Thoracic aorta endothelial cell (primary cell): ENCODE measurements at places on chromosomes 12 and 14. TPM values are rescaled to one million over a fixed set of nuclear protein-coding genes. Genes with fewer than 3 reads are reported as not detected.

Gene CLEC4C
- total RNA-seq = not detected in 2 replicates

Gene LRTM2
- total RNA-seq = not detected in 2 replicates

Gene SVOP
- total RNA-seq = not detected in 2 replicates

Gene KITLG
- total RNA-seq = 26.2 and 48.5 TPM in 2 replicates

Gene NOVA1
- total RNA-seq = 6.2 and 8.8 TPM in 2 replicates

Gene KERA
- total RNA-seq = not detected in 2 replicates

Gene BCL7A
- total RNA-seq = 7.0 and 10.6 TPM in 2 replicates

Gene CMTM5
- not detected in 2 replicates for total RNA-seq

Gene OR2AP1
- not detected in 2 replicates for total RNA-seq

Gene TSHR
- total RNA-seq = not detected in 2 replicates

Gene DEPDC4
- 0.22 and 0.40 TPM in 2 replicates for total RNA-seq

Gene ART4
- 7.0 and 28.2 TPM in 2 replicates for total RNA-seq

Gene SMIM41
- total RNA-seq = 0.13 TPM in 1 of 2 replicates, not detected in the other

Gene KDM2B
- total RNA-seq = 41.3 and 44.3 TPM in 2 replicates

Gene KRT1
- total RNA-seq = not detected in 2 replicates

Gene GATC
- total RNA-seq = 30.3 and 36.2 TPM in 2 replicates

Gene ACACB
- total RNA-seq = 2.0 and 5.4 TPM in 2 replicates

Gene SIX6
- not detected in 2 replicates for total RNA-seq

Gene C14orf180
- not detected in 2 replicates for total RNA-seq

Gene HCAR1
- not detected in 2 replicates for total RNA-seq

Gene DHRS2
- total RNA-seq = 0.27 and 1.5 TPM in 2 replicates

Gene KCNC2
- total RNA-seq = not detected in 2 replicates

Gene RND1
- total RNA-seq = 0.57 and 1.5 TPM in 2 replicates

Gene KCNA1
- total RNA-seq = not detected in 2 replicates

Gene SDR9C7
- total RNA-seq = not detected in 2 replicates

Gene TAS2R30
- 14.9 and 15.2 TPM in 2 replicates for total RNA-seq

Gene HECTD4
- total RNA-seq = 35.9 and 38.0 TPM in 2 replicates

Gene CPSF6
- 43.4 and 50.0 TPM in 2 replicates for total RNA-seq

Gene PRB2
- not detected in 2 replicates for total RNA-seq

Gene OASL
- under 0.01 and 0.29 TPM in 2 replicates for total RNA-seq

Gene PZP
- 0.93 and 1.7 TPM in 2 replicates for total RNA-seq

Gene OR4L1
- not detected in 2 replicates for total RNA-seq

Gene DIO2
- 0.07 and 0.13 TPM in 2 replicates for total RNA-seq

Gene TMEM253
- total RNA-seq = not detected in 2 replicates

Gene RASSF8
- 80.1 and 118 TPM in 2 replicates for total RNA-seq

Gene AQP6
- not detected in 2 replicates for total RNA-seq

Gene KLHL33
- total RNA-seq = not detected in 2 replicates

Gene SERPINA6
- total RNA-seq = not detected in 2 replicates

Gene RFLNA
- total RNA-seq = 5.8 and 18.9 TPM in 2 replicates

Gene KRT5
- total RNA-seq = not detected in 2 replicates

Gene GLIPR1
- total RNA-seq = 55.2 and 58.6 TPM in 2 replicates

Gene AJUBA
- 39.9 and 52.0 TPM in 2 replicates for total RNA-seq

Gene RIMKLB
- total RNA-seq = 77.1 and 105 TPM in 2 replicates

Gene SERPINA10
- not detected in 2 replicates for total RNA-seq

Gene PIANP
- 0.13 TPM in 1 of 2 replicates, not detected in the other for total RNA-seq

Gene LRRC10
- not detected in 2 replicates for total RNA-seq

Gene B3GNT4
- total RNA-seq = not detected in 2 replicates

Gene KLRK1
- total RNA-seq = not detected in 2 replicates

Gene C12orf50
- 0.13 TPM in 1 of 2 replicates, not detected in the other for total RNA-seq

Gene GYS2
- total RNA-seq = not detected in 2 replicates

Gene SLC10A1
- not detected in 2 replicates for total RNA-seq

Gene TEX22
- 0.14 and 0.27 TPM in 2 replicates for total RNA-seq

Gene CCDC197
- not detected in 2 replicates for total RNA-seq

Gene NANOG
- total RNA-seq = not detected in 2 replicates

Gene CCDC184
- 0.13 and 0.36 TPM in 2 replicates for total RNA-seq

Gene HOXC10
- total RNA-seq = not detected in 2 replicates

Gene STON2
- 0.29 and 0.40 TPM in 2 replicates for total RNA-seq

Gene POTEM
- not detected in 2 replicates for total RNA-seq
